ENCODE measurements at places on chromosomes 7 and 10.

GRCh38 chr10:124798781-124799180, 2.8 kb upstream of the ABRAXAS2 start:
- DNase-seq: no peak

- no peak for DNase-seq
These were observed 90.1 kb upstream of the ATP6V0A4 start for GRCh38 chr7:138887872-138888656.

- no peak for DNase-seq
These were observed 18.3 kb downstream of the UBN2 start for GRCh38 chr7:139249179-139249810.

- no peak for DNase-seq
These were observed 141.7 kb downstream of the SORCS1 start for GRCh38 chr10:107022600-107023354.

DNA sequence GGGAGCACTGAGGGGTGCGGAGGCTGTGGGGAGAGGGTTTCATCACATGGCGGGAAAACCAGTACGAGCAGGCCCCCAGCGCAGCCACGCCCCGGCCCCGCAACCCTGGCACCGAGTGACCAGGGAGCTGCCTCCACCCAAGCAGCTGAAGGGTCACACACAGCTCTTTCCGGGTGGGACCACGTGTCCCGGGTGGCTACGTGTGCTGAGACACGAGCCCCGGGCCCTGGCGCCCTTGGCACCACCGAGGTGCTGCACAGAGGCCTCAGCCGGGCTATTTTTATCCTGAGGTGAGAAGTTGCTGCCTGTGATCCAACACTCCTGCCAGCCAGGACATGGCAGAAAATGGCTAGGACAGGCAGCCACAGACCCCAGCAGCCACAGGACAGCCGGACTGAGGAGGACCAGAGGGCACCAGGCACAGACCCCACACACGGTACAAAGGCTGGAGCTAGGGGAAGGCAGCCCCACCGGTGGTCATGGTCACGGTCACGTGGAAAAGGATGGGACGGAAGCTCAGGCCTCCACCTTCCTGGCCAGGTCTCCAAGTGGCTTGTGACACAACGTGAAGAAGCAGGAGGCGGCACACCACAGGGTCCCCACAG, 223.7 kb downstream of the MAD1L1 start:
- DNase-seq: no peak

DNA sequence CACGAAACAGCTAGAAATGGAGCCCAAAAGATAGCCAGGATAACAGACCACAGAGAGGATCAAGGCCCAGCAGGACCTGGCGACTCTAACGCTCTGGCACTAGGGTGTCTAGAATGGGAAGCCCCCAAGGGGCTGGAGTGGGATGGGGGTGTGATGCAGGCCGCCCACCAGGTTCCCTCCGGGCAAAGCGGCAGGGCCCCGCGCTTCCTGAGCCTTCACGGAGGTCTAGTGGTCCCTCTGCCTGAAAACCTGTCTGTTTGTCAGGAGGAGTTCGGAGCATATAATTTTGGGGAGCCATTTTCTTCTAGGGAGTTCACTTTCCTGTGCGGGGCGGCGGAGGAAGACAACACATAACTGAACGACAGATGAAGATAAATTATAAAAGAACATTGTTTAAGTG, 48.2 kb upstream of the FXYD4 start:
- DNase-seq: no peak

- DNase-seq: no peak
These were observed 54.7 kb upstream of the LANCL2 start for GRCh38 chr7:55310287-55311025.

Data from activated CD4-positive, alpha-beta T cell treated with anti-CD3 and anti-CD28 coated beads, Interleukin-2, amount 50 U/mL, for 24 hours (primary cell).